Heart right ventricle (tissue), 16 donors: ENCODE measurements at places on chromosomes 6 and 20. TPM values are rescaled to one million over a fixed set of nuclear protein-coding genes. Genes with fewer than 3 reads are reported as not detected.

Gene MPIG6B
- not detected for total RNA-seq

Gene DNAH8
- not detected for total RNA-seq

Gene PRRT1
- total RNA-seq: 0.25 TPM

Gene TTLL9
- total RNA-seq: 0.15 TPM

GRCh38 chr6:3737149-3737830 is 14.2 kb downstream of the PXDC1 start:
- no peak overlapping the region for H3K4me3 ChIP-seq
- no peaks in the 10 kb centered on the region for H3K27me3 ChIP-seq
- H3K36me3 ChIP-seq: peaks cover 24% of the 10 kb centered on the region

Gene FOXF2
- total RNA-seq: 0.13 TPM

DNA sequence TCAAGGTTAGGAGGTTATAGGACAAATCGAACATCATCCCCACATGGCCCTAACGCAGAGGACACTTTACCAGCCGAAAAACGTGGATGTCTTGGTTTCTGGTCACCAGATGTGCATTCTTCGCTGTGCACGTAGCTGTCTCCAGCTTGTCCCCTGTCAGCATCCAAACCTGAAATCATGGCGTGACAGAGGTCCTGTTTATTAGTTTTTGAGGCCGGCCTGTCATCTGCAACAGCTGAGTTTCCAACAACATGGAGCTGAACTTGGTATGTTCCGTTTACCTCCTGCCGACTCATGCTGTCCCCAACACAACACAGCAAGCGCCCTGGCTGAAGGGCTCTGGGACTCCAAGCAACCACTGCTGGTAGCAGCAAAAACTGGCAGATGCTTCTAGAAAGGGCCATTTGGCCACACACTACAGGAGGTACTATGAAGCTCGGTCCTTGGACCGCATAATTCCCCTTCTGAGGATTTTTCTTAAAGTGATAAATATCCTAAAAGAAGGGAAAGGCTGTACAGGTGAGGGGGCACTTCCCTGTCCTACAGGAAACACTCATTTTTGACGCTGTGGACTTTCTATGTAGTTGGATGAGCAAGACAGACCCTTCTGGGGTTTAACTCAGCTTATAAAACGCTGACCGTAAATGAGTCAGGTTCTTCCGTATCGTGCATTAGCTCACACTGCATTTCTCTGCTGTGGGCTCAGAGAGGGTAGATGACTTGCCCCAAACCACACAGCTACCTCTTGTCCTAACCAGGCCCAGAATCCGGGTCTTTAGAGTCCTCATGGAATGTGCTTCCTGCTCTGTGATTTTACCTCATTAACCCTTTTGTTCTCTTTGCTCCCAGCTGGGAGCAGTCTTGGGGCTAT is 79.7 kb upstream of the NFATC2 start:
- no peak for DNase-seq
- H3K36me3 ChIP-seq: no peaks in the 10 kb centered on the region
- no peaks in the 10 kb centered on the region for H3K4me1 ChIP-seq
- no peak overlapping the region for H3K4me3 ChIP-seq

Gene RREB1
- total RNA-seq: 47.1 TPM

GRCh38 chr6:33620158-33620855 is 815 bp upstream of the ITPR3 start:
- H3K4me1 ChIP-seq: peaks cover 34% of the 10 kb centered on the region
- H3K36me3 ChIP-seq: no peaks in the 10 kb centered on the region
- H3K27me3 ChIP-seq: peaks cover 8% of the 10 kb centered on the region
- peak overlapping the region; percentile 86 for H3K27ac ChIP-seq
- H3K4me3 ChIP-seq: peak overlapping the region; percentile 71

DNA sequence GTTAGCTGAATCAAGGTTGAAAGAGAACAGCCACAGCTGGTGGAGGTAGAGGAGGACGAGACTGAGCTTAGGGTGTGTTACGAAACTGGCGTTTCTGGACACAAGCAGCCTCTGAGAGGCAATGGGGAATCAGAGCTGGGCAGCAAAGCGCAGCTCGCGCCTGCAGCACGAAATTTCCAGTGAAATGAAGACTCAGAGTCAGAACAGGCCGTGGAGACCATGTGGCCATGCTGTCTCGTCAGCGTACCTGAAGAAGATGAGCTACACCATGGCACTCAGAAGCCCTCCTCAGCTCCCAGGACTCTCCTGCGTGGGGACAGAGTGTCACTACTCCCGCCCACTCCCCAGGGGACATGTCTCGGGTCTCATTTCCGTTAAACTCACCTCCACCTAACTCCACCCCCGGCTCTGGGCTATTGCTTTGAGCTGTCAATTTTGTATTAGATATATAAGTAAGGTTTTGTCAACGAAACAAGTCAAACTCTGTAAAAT is 256.9 kb downstream of the ERMARD start:
- peaks cover 18% of the 10 kb centered on the region for H3K4me1 ChIP-seq
- H3K4me3 ChIP-seq: no peak overlapping the region
- H3K27me3 ChIP-seq: no peaks in the 10 kb centered on the region
- no peak overlapping the region for H3K27ac ChIP-seq
